ENCODE measurements at places on chromosomes 4 and X. TPM values are rescaled to one million over a fixed set of nuclear protein-coding genes. Genes with fewer than 3 reads are reported as not detected.

The LRIT3 gene
- total RNA-seq: 0.27 TPM

The SYTL5 gene
- not detected for total RNA-seq

The ETDA gene
- total RNA-seq: not detected

The GPC4 gene
- total RNA-seq: not detected

- H3K27me3 ChIP-seq: no peaks in the 10 kb centered on the region
- no peak overlapping the region for H3K27ac ChIP-seq
- no peak for DNase-seq
Observed at GRCh38 chrX:16457239-16457638, 192.7 kb upstream of the S100G start.

GRCh38 chr4:80295826-80296225 lies 29.4 kb downstream of the FGF5 start:
- H3K4me3 ChIP-seq: no peak overlapping the region
- H3K36me3 ChIP-seq: no peaks in the 10 kb centered on the region
- peaks cover 1% of the 10 kb centered on the region for H3K27me3 ChIP-seq
- no peaks in the 10 kb centered on the region for H3K4me1 ChIP-seq

DNA sequence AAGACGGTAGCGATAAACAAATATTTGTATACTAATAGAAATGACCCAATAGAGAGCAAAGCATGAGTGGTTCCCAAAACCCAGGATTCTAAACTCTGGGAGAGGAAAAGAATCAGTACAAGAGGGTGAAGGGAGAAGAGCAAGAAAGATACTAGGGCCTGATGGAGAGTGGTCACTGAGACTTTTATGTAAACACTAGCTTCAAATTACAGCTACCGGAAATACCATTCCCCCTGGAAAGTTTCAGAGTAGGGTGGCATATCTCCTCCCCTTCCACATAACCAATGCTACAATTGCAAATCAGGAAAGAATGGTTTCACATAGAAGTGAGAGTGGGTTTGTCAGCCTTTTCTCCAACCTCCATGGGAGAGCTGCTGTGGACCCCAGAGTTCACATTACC lies 77.1 kb downstream of the EIF4E start:
- no peaks in the 10 kb centered on the region for H3K36me3 ChIP-seq
- H3K27me3 ChIP-seq: peaks cover 5% of the 10 kb centered on the region
- H3K4me1 ChIP-seq: no peaks in the 10 kb centered on the region
- no peak overlapping the region for H3K27ac ChIP-seq
- DNase-seq: no peak
- no peak overlapping the region for H3K4me3 ChIP-seq

DNA sequence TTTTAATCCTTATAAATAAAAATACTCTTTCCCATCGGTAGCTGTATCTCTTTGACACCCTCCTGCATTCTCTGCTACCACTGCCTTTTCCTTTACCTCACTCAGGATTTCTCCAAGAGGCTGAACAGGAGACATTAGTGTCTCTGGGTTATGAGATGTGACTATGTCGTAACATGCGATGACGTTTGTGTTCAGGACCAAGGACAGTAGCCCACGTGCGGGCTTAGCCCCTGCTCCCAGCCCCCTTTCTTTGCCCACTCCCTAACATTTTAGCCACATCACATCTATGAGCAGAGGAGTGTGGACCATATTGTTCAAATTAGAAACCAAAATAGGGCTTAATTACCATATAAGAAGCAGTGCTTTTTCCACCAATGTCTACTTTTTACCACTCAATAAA lies 369.3 kb downstream of the FBXW7 start:
- H3K27me3 ChIP-seq: no peaks in the 10 kb centered on the region
- H3K4me3 ChIP-seq: no peak overlapping the region
- no peaks in the 10 kb centered on the region for H3K36me3 ChIP-seq
- no peak overlapping the region for H3K27ac ChIP-seq

DNA sequence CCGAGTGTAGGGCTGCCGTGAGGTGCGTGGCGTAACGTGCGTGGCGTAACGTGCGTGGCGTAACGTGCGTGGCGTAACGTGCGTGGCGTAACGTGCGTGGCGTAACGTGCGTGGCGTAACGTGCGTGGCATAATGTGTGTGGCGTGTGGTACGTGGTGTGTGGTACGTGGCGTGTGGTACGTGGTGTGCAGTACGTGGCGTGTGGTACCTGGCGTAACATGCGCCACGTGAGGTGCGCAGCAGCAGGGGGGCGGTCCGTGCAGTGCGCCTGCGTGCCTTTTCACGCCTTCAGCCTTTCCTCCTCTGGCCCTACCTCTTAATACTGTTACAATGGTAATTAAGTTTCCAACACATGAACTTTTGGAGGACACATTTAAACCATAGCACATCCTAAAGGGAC lies at the start of gene TFDP3:
TSS of gene TFDP3 (minus strand) at position 26 of the 400 bp plus-strand sequence. CDS start 95 bp downstream, outside the sequence.
- no peak within 1 kb of the TSS for H3K27ac ChIP-seq
- H3K4me1 ChIP-seq: no peaks in the 10 kb centered on the region
- H3K4me3 ChIP-seq: no peak within 1 kb of the TSS
- H3K27me3 ChIP-seq: no peaks in the 10 kb centered on the region

DNA sequence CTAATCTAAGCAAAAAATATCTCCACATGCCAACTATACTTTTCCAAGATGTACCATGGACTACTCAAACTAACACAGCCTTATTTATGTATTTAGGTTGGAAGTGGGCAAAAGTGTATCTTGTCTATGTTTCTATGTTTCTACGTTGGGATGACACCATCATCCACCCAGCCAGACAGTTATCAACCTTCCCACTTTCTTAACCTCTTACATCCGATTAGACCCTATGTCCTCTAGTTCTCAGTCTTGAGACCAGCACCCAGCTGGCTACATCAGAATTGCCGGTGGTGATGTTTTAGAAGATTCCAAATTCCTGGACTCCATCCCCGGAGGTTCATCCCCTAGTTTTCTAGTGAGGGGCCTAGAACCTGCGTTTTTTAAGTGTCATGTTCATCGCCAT lies 1.0 kb upstream of the AASDH start:
- H3K36me3 ChIP-seq: peaks cover 6% of the 10 kb centered on the region
- H3K4me1 ChIP-seq: peaks cover 31% of the 10 kb centered on the region
- peak overlapping the region; percentile 98 for H3K4me3 ChIP-seq
- peak overlapping the region; percentile 100 for H3K27ac ChIP-seq
- no peaks in the 10 kb centered on the region for H3K27me3 ChIP-seq

DNA sequence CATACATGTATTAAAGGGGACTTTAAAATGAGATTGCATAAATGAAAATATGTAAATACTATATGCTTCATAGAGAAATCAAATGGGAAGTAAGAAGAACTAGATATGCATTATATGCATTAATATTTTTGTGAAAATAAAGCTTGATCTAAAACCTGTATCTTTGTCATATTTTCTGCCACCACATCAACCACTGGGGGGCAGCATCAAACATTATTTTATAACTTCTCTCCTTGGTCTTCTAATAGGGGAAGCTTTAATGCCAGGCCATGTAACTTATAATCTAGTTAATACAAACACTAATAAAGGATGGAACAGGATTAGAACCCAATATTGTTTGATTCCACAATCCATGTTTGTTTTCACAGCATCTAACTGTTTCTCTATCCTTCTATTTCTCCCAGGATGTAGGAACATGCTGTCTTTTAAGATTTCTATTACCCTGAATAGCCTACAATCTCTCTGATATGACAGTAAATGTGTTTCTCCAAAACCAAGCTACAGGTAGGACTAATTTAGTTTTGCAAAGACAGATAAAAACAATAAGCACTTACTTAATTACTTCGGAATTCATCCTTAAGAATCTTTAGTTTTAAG lies 10.0 kb downstream of the QRFPR start:
- H3K36me3 ChIP-seq: no peaks in the 10 kb centered on the region
- peak; percentile 64 for DNase-seq
- no peaks in the 10 kb centered on the region for H3K4me1 ChIP-seq
- H3K27ac ChIP-seq: no peak overlapping the region

- no peak overlapping the region for H3K27ac ChIP-seq
- no peaks in the 10 kb centered on the region for H3K36me3 ChIP-seq
- no peak overlapping the region for H3K4me3 ChIP-seq
- H3K27me3 ChIP-seq: no peaks in the 10 kb centered on the region
- no peak for DNase-seq
- no peaks in the 10 kb centered on the region for H3K4me1 ChIP-seq
Observed at GRCh38 chr4:134499074-134499473, 297.5 kb upstream of the PABPC4L start.

GRCh38 chr4:114839986-114840385 lies 241.4 kb downstream of the UGT8 start:
- H3K27ac ChIP-seq: no peak overlapping the region
- H3K36me3 ChIP-seq: no peaks in the 10 kb centered on the region
- H3K27me3 ChIP-seq: no peaks in the 10 kb centered on the region
- H3K4me1 ChIP-seq: no peaks in the 10 kb centered on the region
- no peak overlapping the region for H3K4me3 ChIP-seq
- no peak for DNase-seq

DNA sequence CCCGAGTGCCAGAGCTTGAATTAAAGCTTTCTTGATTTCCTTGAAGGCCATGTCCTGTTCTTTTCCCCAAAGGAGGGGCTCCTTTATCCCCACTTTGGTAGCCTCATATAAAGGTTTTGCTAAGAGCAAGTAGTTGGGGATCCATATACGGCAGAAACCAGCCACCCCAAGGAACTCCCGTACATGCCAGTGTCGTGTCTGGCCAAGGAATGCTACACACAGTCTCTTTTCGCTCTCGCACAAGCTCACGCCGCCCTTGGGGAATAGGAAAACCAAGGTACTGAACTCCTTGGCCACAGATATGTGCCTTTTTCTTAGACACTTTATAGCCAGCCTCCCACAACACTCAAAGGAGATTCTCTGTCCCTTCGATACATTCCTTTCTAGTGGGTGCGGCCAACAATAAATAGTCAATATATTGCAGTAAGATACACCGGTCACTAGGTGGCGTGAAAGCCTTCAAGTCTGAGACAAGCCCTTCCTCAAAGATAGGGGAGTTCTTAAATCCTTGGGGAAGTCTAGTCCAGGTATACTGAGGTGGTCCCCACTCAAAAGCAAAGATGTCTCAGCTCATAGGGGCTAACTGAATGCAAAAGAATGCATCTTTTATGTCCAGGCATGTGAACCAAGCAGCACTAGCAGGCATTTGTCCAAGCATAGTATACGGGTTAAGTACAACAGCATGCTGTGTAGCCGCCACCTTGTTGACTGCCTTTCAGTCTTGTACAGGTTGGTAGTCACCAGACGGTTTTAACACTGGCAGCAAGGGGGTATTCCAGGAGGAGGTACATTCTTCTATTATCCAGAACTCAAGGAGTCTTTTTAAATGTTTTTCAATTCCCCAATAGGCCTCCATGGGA lies 57.8 kb upstream of the XAGE1B start:
- H3K4me3 ChIP-seq: no peak overlapping the region
- H3K36me3 ChIP-seq: no peaks in the 10 kb centered on the region
- H3K27me3 ChIP-seq: no peaks in the 10 kb centered on the region
- DNase-seq: peak; percentile 45
- H3K27ac ChIP-seq: no peak overlapping the region
